NCI-H1092 treated with DMSO at 0.1 percent for 48 hours (cell line): ENCODE measurements at places on chromosomes 12 and 14.

DNA sequence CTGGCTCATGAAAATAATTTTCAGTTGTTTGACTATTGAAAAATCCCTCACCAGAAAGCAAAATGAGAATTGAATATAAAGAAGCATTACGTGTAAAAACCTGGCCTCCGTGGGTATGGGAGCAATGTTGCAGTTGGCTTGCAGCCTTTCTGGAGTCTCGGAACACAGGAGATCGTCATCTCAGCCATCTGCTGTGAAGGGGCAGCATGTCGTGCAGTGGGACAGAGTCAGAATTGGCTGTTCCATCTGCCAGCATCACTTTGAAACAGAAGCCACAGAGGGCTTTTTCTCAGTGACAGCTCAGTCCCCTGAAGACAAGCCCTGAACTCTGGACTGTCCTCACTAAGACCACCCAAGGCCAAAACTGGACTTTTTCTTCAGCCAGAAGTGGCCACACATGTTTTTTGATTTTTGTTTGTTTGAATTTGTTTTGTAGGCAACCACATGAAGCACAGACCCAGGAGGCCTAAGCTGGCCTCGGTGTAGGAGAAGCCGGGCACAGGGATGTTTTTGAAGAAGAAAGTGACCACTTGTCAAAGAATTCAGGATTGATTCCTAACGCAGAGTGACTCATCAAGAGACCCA lies 170.8 kb upstream of the DYRK2 start:
- DNase-seq: no peak

GRCh38 chr14:31263485-31264133 lies 56.0 kb upstream of the HECTD1 start:
- DNase-seq: no peak

DNA sequence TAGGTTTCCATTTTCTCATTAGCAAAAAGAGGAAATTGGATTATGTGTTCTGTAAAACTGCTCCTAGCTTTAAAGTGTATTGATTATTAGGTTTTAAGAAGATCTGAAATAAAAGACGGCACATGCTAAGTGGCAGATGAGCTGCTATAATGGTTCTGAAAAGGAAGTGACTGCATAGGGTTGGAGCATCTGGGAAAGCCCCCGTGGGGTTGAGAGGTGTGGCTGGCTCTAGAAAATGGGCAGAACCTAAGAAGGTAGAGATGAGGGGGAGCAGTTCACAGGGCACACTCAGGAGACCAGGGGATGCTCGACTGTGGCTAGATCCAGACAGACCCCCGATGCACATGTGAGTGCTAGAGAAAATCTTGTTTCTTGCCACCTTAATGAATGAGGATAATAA lies 1.9 kb downstream of the IFNG-AS1 start:
- DNase-seq: no peak

GRCh38 chr12:51351913-51352532 lies 5.5 kb upstream of the CELA1 start:
- DNase-seq: peak; percentile 35

DNA sequence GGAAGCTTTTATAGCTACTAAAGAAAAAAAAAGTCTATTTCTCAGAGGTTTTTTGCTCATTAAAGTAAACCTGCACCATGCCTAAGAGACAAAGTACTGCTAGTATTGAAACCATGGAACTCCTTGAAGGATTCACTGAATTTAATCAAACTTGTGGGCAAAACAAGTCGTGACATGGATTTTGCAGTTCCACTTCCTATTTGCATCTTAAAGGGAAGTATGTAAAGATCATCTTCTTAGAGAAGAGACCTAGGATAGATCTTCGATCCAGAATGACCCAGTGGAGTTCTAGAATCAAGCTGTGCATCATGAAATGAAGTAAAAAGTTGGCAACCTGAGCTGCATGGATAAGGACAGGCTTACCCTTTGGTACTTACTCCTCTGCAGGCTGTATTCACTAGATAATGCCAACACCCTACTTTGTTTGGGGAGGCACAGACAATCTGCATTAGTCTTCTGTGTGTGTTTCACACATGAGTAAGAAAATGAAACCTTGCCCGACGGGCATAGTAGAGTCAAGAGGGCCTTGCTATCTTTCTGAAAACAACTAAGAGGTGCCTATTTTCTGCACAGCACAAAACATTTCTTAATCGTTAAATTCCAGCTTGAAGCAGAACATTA lies 1.9 kb downstream of the GNG2 start:
- DNase-seq: peak; percentile 30

- DNase-seq: peak; percentile 76
Measured at GRCh38 chr14:70045844-70046535, 142.8 kb downstream of the SLC8A3 start.

DNA sequence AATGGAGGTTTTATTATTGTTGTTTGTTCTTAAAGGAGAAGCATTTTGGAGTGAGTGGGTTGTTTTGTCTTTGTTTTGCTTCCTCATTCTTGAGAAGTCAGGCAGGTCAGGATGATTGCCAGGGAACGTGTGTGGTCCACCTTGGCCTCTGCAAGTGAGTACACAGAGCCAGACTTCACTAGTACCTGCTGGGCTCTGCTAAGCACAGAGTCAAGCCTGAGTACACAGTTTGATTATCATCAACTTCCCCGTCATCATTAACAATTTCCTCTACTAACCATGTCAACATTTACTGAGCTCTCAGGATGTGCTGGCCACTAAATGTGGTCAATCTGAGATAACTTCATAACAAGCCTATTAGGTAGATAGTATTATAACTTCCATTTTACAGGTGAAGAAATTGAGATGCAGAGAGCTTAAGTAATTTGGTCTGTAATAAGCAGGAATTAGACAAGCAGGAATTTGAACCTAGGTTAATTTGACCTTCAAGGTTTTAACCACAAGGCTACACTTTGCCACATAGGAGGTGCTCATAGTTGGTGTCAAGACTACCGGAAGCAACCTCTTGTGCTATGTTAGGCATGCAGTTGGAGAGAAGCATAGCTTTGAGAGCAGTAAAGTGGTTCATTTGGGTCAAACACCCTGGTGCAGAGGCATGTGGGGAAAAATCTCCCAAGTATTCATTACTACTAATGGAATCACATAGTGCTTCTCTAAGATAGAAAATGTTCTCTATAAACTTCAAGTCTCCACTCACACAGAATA lies 178.3 kb downstream of the NUAK1 start:
- DNase-seq: no peak

DNA sequence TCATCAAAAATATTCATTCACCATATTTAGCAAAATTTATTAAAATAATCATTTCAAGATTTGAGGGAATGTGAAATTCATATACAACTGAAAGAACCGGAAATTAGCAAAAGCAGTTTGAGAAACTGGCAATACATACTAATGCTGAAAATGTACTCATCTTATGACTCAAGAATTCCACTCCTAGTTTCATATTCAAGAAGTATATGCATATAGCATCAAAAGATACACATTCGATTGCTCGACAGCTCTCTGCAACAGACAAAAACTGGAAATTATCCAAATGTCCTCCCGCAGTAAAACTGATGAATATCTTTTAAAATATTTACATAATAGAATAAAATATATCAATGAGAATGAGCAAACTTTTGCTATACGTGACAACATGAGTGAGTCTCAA lies 189.2 kb upstream of the MGAT4C start:
- no peak for DNase-seq

- peak; percentile 41 for DNase-seq
Measured at GRCh38 chr12:39272871-39273655, 169.9 kb downstream of the KIF21A start.

- no peak for DNase-seq
Measured at GRCh38 chr12:111170543-111170942, 198.4 kb downstream of the PHETA1 start.

DNA sequence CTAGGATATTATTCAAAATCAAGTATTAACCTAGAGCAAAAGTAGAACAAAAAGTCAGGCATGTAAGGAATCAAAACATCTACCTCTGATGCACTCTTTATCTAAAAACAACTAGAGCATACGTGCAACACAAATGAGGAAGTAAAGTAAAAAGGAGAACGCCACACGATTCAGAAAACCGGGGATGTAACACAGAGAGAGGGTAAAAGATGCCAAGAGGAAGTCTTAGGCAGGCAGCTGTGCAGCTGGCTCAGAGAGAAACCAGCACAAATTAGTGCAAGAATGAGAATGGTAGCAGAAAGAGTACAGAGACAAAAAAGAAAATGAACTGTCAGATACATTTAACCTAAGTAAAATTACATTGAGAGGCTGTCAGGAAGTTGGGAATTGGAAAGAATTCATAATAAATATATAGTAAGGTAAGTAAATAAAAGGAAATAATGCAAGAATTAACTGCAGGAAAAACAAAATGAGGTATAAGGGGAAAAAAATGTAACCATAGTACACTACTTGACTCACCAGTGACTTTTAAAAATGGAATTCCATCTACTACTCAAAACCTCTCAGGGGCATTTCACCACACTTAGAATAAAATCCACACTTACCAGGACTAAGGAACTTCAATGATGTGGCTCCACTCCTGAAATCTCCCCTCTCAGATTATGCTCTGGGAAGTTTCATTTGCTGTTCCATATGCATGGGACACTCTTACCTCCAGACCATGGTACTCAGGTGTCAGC lies 17.1 kb downstream of the BCAT1 start:
- DNase-seq: no peak
